ENCODE measurements at places on chromosomes 1 and 21.

- no peak for DNase-seq
Measured at GRCh38 chr1:39711966-39712340, 20.7 kb upstream of the HPCAL4 start.

GRCh38 chr1:231122143-231122542, 39.7 kb upstream of the TRIM67 start:
- DNase-seq = no peak

DNA sequence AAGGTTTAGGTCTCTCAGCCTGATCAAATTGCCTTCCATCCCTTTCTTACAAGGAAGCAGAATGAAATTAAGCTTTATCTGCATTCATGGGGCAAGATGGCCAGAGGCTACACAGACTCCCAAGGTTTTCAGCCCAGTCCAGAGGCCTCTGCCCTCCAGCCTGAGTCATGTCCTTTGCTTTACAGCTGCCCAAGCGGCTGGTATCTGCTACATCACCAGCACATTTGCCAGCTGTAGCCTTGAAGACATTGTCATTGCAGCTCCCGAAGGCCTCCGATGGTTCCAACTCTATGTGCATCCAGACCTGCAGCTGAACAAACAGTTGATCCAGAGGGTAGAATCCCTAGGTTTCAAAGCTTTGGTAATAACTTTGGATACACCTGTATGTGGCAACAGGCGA, 16.0 kb downstream of the HAO2 start:
- DNase-seq = no peak

- no peak for DNase-seq
Measured at GRCh38 chr1:221693087-221693486, 48.8 kb downstream of the DUSP10 start.

DNA sequence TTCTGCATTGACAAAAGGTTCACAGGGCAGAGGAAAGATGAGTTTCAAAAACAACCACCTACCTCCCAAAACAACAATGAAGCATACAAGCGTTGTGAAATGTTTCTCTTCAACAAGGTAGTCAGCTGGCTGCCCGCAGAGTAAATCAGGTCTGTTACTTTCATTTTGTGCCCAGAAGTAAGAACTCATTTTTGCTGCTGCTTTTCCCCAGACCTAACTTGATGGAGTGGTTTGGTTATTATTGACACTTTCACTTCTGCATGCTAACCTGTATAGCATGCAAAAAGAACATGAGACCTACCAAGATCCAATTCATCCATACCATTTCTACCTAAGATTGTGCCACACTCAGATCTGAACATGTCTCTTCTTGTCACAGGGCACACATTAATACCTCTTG, 1.3 kb downstream of the SLC9C2 start:
- no peak for DNase-seq

DNA sequence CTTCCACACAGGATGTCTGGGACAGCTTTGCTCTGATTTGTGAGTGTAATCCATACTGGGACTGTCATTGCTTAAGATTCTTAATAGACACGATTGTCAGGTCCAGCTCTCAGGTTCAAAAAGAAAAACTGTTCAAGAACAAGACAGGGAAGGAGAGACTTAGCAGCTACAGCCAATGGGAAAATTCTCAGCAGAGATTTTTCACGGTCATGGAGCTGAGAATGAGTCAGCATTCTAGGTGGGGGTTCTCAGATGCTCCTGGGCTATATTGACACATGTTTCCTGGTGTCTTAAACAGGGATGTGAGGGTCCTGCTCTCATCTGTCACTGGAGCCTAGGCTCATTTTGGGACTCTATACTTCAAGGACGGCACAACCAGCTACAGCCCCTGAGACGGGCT, 318.3 kb downstream of the RRAGC start:
- no peak for DNase-seq

DNA sequence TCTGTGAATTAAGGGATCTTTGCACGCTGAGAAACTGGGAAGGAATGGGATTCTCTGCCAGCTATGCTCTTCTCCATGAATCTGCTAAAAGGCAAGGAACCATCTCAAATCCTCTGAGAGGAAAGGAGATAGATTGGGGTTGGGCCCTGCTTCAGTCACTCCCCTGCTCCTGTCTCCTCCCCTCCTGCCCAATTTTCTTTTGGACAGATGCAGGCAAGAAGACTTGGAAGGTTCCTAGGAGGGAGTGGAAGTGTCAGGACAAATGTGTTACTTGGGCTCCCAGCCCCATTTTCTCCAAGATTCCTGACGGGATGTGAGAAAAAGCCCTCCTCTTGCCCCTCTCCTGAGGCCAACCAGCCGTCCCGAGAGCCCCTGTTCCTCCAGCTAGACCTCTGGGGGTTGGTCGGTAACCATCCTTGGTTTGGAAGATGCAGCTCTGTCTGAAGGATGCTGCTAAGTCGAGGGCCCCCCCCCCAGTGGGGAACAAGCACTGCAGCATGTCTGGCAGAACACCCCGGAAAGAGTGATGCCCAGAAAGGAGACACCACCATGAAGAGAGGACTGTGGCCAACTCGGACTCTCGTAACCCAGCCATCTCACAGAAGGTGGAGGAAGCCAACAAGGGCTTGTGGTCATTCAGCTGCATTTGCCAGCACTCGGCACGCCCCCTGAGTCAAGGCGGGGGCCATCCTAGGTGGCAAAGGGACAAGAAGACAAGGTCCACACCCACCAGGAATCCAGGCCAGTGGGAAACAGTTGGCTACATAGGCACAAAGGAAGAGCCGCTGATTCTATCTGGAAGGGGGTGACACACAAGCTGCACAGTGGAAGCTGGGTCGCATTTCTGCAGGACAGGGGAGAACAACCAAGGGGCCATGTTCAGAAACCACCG, 43.7 kb downstream of the CDK18 start:
- no peak for DNase-seq

- peak; percentile 91 for DNase-seq
Measured at GRCh38 chr1:94755675-94756074, 64.5 kb upstream of the SLC44A3 start.

- no peak for DNase-seq
Measured at GRCh38 chr1:173555651-173556305, 47.1 kb downstream of the SLC9C2 start.

GRCh38 chr1:42945164-42945563, 13.5 kb downstream of the SLC2A1 start:
- no peak for DNase-seq

DNA sequence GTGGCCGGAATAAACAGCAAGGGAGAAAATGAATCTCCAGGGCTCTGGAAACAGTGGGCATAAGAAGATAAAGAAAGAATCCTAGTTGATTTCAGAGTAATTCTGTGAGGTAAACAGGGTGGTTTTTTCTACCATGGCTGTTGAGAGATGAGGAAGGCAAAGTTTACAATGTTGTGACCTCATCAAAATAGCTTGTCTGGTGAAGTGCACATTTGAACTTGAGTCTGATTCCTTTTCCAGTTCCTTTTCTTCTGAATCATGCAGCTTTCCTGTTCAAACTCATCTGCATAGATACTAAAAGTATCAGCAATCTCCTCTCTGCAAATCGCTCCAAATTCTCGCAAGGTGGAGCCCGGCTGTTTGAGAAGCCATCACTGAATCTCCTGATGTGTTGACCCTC, 161.7 kb downstream of the PLPP3 start:
- no peak for DNase-seq

GRCh38 chr21:21845901-21846300, 847.7 kb downstream of the NCAM2 start:
- no peak for DNase-seq

- no peak for DNase-seq
Measured at GRCh38 chr1:241235256-241235897, 121.6 kb downstream of the RGS7 start.

DNA sequence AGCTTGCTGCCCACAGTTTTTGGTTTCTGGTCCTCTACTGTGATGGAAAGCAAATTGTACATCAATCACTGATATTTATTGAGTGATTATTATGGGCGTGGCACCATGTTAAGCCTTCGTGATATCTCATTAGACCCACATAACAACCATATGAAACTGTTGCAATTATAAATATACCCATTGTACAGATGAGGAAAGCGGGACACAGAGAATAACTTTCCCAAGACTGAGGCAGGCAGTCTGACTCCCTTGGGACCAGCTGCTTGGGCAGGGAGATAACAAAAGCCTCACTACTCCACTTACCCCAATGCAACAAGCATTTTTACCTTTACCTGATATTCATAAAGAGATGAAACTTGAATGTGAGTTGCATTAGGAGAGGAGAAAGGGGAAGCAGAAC, 4.3 kb upstream of the CASZ1 start:
- no peak for DNase-seq

GRCh38 chr1:41749991-41750745, 168.6 kb downstream of the HIVEP3 start:
- DNase-seq = no peak

DNA sequence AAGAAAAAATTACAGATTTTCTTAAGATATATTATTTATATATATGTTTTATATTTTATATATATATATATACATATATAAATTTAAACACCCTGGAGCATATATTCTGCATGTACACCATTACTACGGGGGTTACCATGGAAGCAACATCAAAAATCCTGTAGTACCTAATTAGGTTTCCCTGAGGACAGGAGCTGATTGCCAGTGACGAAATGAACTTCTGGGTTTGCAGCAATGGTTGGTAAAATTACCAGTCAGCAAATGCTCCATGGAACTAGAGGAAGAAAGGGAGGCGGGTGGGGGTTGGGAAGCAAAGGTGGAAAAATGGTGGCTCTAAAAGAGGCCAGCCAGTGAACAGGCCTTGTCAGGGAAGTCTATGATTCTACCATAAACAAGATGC, 89.5 kb downstream of the KCNN3 start:
- no peak for DNase-seq

DNA sequence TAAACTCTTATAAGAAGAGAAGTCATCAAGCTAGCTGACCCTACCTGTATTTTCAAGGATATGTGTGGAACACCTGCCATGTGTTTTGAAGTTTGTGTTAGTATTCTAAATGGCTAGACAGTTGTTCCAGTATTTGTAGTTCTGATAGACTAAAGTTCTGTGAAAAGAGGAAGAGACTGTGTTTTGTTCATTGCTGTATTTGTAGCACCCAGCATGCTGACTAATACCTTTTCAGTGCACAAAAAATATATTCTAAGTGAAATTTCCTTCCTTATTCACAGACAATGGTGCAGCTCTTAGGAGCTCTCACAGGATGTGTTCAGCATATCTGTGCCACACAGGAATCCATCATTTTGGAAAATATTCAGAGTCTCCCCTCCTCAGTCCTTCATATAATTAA, 8.2 kb upstream of the METTL18 start:
- DNase-seq = no peak

- DNase-seq = no peak
Measured at GRCh38 chr1:36458910-36459309, 5.3 kb downstream of the MRPS15 start.

DNA sequence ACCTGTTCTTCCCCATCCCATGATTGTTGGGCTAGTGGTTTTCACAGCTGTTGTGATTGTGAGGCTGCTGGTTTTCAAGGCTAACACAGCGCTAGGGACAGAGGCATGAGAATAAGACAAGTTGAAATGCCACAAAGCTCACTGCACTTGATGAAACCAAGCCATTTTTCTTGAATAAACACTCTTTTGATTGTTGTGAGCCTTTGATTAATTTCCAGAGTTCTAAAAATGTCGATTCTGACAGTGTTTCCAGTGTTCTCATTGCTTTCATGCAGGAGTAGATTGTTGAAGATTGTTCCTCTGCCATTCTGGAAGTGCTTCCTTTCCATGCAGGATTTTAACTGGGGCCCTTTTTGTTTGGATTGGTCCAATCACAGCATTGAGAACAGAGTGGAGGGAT, 134.9 kb upstream of the GRIK3 start:
- no peak for DNase-seq

- no peak for DNase-seq
Measured at GRCh38 chr1:204480515-204480914, 14.1 kb downstream of the PIK3C2B start.

DNA sequence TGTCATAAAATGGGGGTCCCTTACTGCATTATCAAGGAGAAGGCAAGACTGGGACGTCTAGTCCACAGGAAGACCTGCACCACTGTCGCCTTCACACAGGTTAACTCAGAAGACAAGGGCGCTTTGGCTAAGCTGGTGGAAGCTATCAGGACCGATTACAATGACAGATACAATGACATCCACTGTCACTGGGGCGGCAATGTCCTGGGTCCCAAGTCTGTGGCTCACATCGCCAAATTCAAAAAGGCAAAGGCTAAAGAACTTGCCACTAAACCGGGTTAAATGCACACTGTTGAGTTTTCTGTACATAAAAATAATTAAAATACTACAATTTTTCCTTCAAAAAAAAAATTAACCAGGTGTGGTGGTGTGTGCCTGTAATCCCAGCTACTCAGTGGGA, 22.1 kb downstream of the RASSF5 start:
- DNase-seq = no peak

DNA sequence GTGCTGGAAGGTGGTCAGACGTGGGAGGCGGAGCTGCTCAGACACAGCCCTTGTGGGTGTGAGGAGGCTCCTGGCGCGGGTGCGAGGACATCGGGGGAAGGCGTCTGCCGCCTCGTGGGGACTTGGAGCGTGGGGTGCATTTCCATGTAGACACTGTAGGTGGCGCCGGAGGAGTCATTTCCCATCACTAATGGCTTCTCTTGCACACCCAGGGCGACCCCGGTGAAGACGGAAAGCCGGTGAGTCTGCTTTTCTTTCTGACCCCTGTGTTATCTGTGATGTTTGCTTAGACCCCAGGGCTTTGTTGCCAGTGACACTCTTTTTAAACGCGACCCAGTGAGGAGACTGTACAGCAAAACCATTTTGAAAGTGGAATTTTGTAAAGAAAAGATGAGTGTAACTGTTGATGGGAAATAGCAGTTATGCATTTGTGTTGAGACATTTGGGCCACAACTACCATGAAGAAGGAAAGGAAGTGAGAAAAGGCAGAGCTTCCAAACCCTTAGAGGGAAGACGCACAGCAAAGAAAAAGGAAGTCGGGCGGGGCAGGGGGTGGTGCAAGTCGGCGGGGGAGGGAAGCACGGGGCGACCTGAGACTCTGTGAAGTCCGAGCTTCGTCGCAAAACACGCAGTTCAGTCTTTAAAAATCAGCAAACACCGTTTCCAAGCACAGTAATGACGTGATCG, 64.0 kb downstream of the SLC19A1 start:
- no peak for DNase-seq

GRCh38 chr1:176783309-176783708, 320.3 kb downstream of the PAPPA2 start:
- DNase-seq = no peak

- no peak for DNase-seq
Measured at GRCh38 chr21:43361493-43362296, 65.2 kb downstream of the SIK1 start.

- no peak for DNase-seq
Measured at GRCh38 chr1:157992031-157992832, 1.2 kb upstream of the KIRREL1 start.

GRCh38 chr1:53132176-53132575, 10.3 kb downstream of the SLC1A7 start:
- no peak for DNase-seq
